Fibroblast of skin of scalp (primary cell): ENCODE measurements at places on chromosomes 1 and 21.

DNA sequence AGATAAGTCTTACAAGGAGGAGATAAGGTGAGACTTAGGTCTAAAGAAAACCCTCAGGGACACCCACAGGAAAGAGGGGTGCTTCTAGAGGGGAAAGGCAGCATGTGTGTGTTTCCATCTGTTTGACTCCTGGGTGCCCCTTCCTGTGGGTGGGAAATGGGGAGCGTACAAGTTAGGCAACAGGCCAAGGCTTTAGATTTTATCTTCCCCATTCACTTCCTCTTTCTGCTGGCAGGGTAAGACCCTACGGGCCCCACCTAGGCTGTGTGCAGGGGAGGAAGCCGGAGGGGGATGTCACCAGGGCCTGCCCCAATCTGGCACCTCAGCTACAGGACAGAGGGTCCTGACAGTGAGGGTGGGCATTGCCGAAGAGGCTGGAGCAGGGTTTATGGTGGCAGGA lies 2.5 kb upstream of the OLIG1 start:
- DNase-seq: no peak

- peak; percentile 11 for DNase-seq
Measured at GRCh38 chr1:116763787-116764465, 9.7 kb downstream of the CD2 start.

- DNase-seq: no peak
Measured at GRCh38 chr1:55472784-55473183, 257.6 kb upstream of the USP24 start.

GRCh38 chr1:200036619-200037270 lies 9.2 kb downstream of the NR5A2 start:
- no peak for DNase-seq

- no peak for DNase-seq
Measured at GRCh38 chr1:168420177-168420576, 123.6 kb downstream of the XCL2 start.

DNA sequence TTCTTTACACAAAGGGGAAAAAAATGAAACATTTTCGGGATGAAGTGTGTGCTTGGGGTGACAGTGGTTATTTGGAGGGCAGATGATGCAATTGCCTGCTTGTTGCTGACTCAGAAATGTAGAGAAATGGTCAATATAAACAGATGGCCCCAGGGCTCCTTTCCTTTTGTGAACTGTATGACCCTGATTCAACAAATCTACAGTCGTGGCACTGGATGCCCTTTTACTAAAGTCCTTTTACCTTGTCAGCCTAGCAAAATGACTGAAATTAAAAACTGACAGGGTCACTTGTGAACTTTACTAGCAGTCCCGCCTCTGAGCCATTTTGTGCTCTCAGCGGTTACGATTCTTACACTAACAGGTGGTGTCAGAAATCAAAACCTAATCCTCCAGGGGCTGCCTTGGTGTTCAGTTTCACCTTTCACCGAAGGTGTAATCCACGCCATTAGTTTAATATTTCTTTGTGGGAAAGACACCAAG lies 49.8 kb downstream of the GREM2 start:
- DNase-seq: peak; percentile 18

GRCh38 chr1:66944330-66945274 lies 19.8 kb downstream of the MIER1 start:
- DNase-seq: peak; percentile 72

DNA sequence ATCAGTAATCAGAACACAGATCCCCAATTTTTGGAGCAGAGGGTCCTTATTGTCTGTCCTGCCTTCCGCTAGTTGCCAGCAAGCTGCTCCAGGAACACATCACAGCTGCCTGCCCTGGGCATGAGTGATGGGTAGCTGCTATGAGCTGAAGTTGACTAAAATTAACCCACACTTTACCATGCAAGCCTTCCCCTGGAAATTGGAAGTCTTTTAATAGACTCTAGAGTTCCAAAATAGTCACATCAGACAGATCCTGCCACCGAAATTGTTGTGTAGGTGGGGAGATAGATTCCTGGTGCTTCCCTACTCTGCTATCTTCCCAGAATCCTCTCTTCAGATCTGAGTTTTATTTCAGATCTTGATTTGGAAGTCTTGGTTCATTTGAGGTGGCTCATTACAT lies 63.1 kb upstream of the GCLM start:
- DNase-seq: no peak

GRCh38 chr1:203126151-203126865 lies 1.2 kb upstream of the ADORA1 start:
- peak; percentile 40 for DNase-seq

DNA sequence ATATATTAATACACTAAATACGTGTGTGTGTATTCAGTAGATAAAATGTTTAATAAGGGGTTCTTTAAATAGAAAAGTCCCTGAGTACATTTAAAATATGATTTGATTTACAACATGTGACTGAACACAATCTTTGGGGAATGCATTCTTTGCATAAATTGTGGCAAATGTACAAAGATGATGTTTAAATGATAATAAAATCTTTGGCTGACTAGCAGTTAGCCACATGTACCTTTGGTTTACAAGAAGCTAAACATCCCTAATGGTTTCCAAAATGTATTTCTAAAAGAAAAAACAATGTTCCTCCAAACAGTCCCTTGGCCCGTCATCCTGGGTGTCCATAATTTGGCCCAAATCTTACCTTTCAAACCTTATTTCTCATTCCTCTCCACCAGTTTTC lies 106.4 kb upstream of the MARK1 start:
- DNase-seq: no peak

DNA sequence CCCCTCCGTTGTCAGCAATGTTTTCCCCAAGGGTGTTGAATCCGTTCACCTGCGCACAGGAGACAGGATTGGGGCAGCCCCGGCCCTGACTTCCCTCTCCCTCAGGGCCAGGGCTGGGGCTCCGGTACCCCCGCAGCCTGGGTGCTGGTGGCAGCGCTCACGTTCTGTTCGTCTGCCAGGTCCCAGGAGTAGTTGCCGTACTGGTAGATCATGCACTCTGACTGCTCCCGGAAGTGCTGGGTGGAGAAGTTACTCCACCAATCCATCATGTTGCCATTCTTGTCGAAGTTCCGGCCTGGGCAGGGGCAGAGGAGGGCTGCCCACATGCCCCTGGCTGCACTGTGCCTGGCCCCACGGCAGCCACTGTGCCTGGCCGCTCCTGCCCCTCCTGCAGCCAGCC lies 6.1 kb downstream of the PRXL2B start:
- no peak for DNase-seq

DNA sequence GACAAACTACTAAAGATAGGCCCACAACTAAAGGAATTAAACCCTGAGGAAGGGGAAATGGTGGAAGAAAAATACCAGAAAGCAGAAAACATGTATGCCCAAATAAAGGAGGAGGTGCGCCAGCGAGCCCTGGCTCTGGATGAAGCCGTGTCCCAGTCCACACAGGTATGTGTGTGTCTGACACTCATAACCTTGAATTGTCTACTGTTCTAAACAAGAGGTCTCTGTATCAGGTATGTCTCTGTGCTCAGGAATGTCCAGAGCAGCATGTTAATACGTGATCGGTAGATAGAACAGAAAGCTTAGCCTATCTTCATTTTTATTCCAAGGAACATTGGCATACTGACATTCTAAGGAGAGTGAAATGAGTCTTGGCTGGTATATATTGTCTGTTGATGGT lies 55.8 kb upstream of the BMP8A start:
- DNase-seq: no peak

- no peak for DNase-seq
Measured at GRCh38 chr1:182709855-182710254, 25.5 kb upstream of the RGS8 start.

DNA sequence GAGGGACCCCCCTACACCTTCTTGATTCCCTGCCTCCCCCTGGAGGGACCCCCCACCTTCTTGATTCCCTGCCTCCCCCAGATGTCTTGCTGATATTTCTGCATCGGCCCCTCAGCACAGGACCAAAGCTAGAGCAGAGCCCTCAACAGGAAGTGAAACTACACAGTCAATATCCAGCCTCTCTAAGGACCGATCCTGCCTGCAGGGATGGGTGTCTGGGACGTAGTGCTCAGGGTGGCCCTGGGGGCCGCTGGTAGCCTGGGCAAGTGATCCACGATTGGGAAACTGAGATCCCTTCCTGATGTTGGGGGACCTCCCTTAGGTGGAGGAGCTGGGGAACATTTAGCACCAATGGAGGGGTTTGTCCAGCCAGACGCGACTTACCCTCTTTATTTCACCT lies 3.9 kb upstream of the LEFTY2 start:
- DNase-seq: no peak

GRCh38 chr1:7089497-7089896 lies 304.2 kb downstream of the CAMTA1 start:
- DNase-seq: no peak

DNA sequence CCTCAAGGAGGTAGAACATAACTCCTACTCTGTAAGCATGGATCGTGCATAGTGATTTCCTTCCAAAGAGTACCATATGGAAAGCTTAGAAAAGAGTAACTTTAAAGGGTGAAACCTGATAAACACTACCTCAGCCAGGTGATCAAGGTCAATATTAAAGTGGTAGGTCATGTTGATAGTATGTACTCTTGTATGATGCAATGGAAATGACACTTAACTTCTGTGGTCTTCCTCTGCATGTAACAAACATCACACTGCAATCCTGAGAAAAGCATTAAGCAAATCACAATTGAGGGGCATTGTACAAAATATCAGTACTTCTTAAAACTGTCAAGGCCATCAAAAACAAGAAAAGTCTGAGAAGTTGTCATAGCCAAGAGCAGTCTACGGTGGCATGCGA lies 83.8 kb downstream of the LEPR start:
- DNase-seq: no peak

DNA sequence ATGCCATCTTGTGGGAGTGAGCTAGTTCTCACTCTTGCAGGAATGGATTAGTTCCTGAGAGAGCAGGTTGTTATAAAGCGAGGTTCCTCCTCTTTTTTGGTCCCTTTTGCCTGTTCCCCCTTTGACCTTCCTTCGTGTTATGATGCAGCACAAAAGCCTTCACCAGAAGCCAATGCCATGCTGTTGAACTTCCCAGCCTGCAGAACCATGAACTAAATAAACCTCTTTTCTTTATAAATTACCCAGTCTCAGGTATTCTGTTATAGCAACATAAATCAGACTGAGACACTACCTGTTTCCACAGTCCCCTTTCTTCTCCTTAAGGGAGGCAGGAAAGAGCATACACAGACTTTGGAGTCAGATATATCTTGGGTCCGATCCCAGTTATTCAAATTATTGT lies 25.6 kb downstream of the DISP3 start:
- DNase-seq: no peak

GRCh38 chr1:51237351-51238033 lies 1.4 kb downstream of the RNF11 start:
- peak; percentile 61 for DNase-seq

DNA sequence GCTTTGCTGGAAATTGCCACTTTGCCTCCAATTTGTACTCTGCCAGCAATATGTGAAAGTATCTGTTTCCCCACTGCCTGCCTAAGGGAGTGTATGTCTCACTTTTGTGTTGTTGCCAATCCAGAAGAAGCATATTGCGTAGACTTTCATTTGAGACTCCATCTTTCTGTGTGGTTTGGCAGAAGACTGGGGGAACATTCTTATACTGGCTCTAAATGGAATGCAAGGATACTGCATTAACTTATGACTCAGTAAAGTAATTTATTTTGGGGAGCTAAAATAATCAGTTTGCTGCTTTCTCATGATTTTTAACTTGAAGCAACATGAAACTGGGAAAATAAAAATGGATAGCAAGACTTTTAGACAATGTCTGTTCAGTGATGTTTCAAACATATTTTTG lies 107.7 kb upstream of the TMPRSS2 start:
- DNase-seq: peak; percentile 98

- no peak for DNase-seq
Measured at GRCh38 chr1:162275622-162276175, 101.0 kb downstream of the SPATA46 start.

GRCh38 chr1:55990007-55990406 lies 589.4 kb downstream of the PLPP3 start:
- DNase-seq: no peak

DNA sequence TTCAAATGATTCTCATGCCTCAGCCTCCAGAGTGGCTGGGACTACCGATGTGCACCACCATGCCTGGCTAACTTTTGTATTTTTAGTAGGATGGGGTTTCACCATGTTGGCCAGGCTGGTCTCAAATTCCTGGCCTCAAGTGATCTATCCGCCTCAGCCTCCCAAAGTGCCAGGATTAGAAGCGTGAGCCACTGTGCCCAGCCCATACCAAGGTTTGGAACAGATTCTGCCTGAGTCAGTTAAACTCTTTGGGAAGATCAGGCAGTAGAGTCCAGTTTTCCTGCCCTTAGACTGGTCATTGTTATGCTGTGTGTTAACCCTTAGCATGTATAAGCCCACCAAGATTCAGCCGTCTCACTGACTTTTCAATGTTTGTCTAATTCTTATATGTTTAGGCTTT lies 48.3 kb upstream of the LYPLAL1 start:
- no peak for DNase-seq

DNA sequence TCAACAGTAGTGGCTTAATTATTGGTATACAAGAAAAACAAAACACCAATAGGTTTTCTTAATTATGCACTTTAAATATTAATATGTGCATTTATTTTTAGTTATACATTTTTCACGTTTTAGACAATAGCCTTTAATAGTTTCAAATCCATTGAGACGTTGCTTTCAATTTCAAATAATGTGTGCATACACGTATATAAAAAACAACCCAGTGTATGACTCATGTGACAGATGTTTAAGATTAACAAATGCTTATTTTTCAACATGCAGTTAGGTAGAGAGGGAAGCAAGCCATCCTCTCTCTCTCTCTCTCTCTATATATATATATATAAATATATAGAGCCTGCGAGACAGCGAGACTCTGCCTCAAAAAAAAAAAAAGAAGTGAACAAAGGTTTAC lies 24.3 kb downstream of the EYA3 start:
- DNase-seq: peak; percentile 73

DNA sequence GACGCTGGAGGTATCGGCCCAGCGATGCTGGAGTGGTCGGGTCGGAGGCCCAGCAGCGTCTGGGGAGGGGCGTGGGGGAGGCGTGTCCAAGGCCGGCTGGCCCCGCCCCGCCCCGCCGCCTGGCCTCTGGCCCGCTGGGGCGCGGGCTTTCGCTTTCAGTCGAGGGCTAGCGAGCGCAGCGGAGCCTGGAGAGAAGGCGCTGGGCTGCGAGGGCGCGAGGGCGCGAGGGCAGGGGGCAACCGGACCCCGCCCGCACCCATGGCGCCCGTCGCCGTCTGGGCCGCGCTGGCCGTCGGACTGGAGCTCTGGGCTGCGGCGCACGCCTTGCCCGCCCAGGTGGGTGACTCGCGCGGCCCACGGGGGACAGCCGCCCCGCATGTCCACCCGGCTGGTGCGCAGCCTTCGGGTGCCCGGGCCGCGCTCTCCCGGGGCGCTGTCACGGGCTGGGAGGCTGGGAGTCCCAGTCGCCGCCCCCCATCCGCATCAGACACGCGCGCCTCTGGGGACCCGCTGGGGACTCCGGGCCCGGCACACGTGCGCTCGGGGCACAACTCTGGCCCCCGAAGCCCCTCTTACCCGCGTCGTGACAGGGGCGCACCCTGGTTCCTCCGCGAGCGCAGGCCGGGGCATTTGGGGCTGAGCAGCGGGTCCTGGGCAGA lies at the start of gene TNFRSF1B:
Gene TNFRSF1B, plus strand, starts transcription at position 158 of the 659 bp plus-strand sequence. Its CDS starts 101 bp downstream, at position 259.
- peak; percentile 40 for DNase-seq
